Motor neuron (in vitro differentiated cells): ENCODE measurements at places on chromosomes 12 and 14.
A peak's percentile ranks its signal among the peaks of the same experiment; 100 is the strongest.

- no peak for ATAC-seq
Observed at GRCh38 chr12:91441246-91441645, 258.6 kb upstream of the DCN start.

- peak; percentile 65 for ATAC-seq
Observed at GRCh38 chr12:132249689-132250478, 79.5 kb downstream of the GALNT9 start.

DNA sequence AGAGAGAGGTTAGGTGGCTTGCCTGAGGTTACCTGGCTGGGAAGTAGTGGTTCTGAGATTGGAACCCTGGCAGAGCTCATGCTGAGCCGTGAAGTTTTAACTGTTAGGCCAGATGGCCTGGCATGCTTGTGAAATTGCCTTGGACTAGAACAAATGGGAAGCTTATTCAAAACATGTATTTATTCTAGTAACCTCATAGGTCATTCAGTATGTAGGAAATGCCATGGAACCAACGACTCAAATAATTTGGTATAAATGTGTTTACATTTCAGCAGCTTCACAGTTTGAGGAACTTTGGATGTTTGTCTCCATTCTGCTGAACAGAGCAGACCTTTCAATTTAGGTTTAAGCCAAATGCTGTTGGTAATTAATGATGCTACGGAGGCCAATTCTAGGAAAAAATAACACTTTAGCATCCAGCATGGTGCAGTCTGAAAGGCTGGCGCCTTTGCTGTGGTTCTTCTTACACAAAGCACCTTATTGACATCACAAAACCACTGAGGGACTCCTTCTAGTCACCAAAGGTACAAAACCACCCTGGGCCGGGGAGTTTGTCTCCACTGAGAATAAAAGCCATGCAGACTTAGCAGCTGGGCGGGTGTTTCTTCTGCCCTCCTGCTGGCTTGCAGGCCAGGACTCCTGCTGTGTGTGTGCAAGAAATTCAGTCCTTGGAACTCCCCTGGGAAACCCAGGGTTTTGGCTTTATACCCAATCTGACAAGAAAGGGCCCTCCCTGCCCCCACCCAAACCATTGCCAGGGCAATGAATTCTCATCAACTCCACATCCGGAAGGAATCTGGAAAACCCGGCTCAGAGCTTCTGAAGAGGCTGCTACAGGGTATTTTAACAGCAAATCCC is 64.2 kb downstream of the ELK3 start:
- ATAC-seq, result peak; percentile 50

DNA sequence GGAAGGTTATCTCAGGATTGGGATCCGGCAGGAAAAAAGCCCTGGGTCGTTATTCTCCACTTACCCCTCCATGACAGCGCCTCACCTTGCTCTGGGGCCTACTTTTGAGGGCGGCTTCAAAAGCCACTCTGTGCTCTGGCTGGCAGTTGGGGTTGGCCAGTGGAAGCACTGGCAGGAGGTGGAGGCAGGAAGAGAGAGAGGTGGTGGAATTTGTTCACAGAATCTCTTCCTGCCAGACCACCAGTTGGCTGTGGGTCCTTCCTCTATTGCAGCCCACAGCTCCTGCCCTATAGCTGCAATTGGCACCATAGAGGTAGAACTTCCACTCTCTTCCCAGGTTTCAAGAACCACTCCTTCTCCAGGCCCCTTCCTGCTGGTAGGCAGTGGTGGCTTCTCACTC is 32.7 kb upstream of the SDR39U1 start:
- ATAC-seq, result no peak
